Karpas-422 (cell line): ENCODE measurements at places on chromosomes 7 and 10. TPM values are rescaled to one million over a fixed set of nuclear protein-coding genes. Genes with fewer than 3 reads are reported as not detected.

- DNase-seq: no peak
- H3K36me3 ChIP-seq: no peaks in the 10 kb centered on the region
- H3K4me1 ChIP-seq: no peaks in the 10 kb centered on the region
Measured at GRCh38 chr7:12728192-12728538, 40.7 kb downstream of the ARL4A start.

The ERVW-1 gene
- not detected in 2 replicates for total RNA-seq

DNA sequence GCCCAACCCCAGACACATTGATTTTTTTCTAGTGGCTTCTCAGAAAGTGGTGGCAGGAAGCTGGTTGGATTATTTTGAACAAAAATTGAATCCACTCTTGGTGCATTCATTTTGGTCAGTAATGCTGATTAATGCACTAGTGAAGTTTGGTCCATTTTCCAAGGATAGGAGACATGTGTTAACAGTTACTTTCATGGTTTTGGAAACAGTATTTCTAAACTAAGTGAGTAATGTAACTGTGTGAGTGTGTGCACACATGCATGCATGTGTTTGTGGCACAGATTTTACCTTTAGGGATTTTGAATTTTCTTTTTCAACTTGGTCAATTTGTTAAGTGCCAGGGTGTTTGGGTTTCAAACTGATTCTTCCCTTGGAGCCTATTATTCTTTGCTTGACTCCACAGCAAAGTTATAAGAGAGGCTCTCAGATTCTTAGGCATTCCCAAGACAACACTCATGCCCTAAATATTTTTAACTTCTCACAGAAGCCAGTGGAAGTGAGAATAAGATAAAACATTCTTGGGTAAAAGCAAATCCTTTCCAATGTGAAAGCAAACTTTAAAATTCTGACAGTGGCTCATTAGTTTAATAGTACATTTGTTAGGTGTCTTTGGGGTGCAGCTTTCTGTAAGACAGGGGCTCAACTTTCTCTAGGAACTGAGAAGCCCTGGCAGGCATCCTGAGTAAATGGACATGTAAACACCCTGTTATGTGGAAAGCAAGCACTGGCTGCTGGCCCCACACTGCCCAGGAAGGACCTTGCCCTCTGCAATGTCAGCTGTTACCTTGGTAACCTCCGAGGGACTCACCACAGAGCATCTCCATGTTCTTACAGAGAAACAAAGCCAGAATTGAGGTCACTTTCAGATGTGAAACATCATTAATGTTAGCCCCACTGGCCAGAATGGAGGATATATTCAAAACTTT, 68.4 kb downstream of the ASAH2B start:
- no peaks in the 10 kb centered on the region for H3K27me3 ChIP-seq
- no peak overlapping the region for H3K27ac ChIP-seq
- no peak for DNase-seq
- H3K4me1 ChIP-seq: no peaks in the 10 kb centered on the region
- no peak overlapping the region for H3K4me3 ChIP-seq

The IDI1 gene
- 129 and 150 TPM in 2 replicates for total RNA-seq

GRCh38 chr7:138515001-138515528, 55.0 kb downstream of the TRIM24 start:
- H3K4me3 ChIP-seq: no peak overlapping the region
- H3K27me3 ChIP-seq: no peaks in the 10 kb centered on the region
- DNase-seq: peak; percentile 53
- H3K27ac ChIP-seq: no peak overlapping the region
- peaks cover 19% of the 10 kb centered on the region for H3K4me1 ChIP-seq
- peaks cover 36% of the 10 kb centered on the region for H3K36me3 ChIP-seq

The TMEM236 gene
- total RNA-seq: 0.04 and 0.19 TPM in 2 replicates

- H3K36me3 ChIP-seq: no peaks in the 10 kb centered on the region
- H3K27me3 ChIP-seq: no peaks in the 10 kb centered on the region
- H3K4me3 ChIP-seq: no peak overlapping the region
- no peaks in the 10 kb centered on the region for H3K4me1 ChIP-seq
- DNase-seq: no peak
- no peak overlapping the region for H3K27ac ChIP-seq
Measured at GRCh38 chr10:93334901-93335327, 147.2 kb downstream of the MYOF start.

- no peak overlapping the region for H3K27ac ChIP-seq
- no peaks in the 10 kb centered on the region for H3K27me3 ChIP-seq
Measured at GRCh38 chr7:38299275-38299931, 26.0 kb upstream of the TARP start.

The PSMA2 gene
- total RNA-seq: 13.2 and 97.1 TPM in 2 replicates

DNA sequence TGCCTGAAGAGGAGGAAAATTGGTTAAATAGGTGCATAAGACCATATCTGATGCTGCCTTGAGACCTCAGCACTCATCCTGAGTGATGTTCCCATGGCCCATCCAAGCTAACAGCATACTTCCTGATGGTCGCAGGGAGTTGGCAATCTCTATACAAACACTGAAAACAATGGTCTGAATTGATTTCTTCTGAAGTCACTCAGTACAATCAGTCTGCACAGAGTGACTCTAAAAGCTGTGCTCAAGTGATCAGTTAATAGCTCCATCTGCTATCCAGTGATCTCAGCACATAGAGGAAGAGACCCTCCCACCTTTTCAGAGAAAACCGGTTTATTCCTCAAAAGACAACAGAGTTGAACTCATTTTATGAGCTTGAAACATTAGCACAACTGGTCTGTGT, 3.9 kb downstream of the PPP1R17 start:
- H3K4me3 ChIP-seq: no peak overlapping the region
- H3K27ac ChIP-seq: peak overlapping the region; percentile 88
- H3K36me3 ChIP-seq: no peaks in the 10 kb centered on the region
- H3K27me3 ChIP-seq: no peaks in the 10 kb centered on the region

- peaks cover 12% of the 10 kb centered on the region for H3K4me1 ChIP-seq
- H3K4me3 ChIP-seq: no peak overlapping the region
- H3K27me3 ChIP-seq: no peaks in the 10 kb centered on the region
- H3K36me3 ChIP-seq: no peaks in the 10 kb centered on the region
Measured at GRCh38 chr10:126060261-126060931, 164.0 kb downstream of the FANK1 start.

DNA sequence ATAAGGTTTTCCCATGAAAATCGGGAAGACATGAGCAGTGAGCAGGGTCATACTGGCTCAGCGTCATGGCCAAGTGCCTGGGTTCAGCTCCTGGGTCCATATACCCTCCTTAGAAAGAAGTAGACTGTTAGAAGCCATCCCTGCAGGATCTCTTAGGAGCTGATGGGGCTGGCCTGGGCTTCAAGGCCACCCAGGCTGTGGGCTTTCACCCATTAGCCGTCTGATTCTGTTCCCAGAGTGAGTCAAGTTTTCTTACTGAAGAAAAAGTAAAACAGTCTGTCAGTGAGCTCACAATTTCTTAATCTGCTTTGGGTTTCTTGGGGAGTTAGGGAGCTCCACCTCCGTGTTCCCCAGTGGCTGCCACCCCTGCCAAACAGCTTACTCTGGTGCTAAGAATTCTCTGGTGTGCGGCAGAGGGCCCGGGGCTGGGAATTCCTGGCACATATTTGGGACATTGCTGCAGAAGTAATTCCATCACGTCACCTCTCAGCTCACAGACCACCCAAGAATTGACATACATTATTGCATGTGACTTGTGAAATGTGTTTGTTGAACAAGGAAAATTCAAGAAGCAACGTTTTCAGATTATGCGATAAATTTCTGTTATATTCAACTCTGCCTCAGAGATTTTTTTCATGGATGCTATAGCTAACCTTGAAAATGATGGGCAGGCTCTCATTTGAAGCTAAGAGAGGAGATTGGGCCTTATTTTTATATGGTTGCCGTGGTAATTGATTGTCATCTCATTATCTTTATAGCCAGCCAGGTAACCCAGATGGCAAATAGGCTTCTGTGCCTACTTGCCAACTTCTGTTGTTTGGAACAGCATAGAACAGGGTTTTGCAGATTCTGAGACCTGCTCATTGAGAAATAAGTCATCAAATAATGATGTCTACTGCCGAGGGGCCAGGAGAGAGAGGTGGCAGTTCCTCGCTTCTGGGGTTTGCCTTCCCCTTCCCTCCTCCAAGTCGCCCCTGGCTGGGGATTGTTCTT, 166.4 kb downstream of the CHN2 start:
- no peak overlapping the region for H3K27ac ChIP-seq
- H3K4me1 ChIP-seq: peaks cover 27% of the 10 kb centered on the region
- no peak overlapping the region for H3K4me3 ChIP-seq

The TNPO3 gene
- 54.0 and 57.0 TPM in 2 replicates for total RNA-seq

The DDC gene
- not detected in 2 replicates for total RNA-seq

GRCh38 chr7:20698469-20698868, 83.0 kb downstream of the ABCB5 start:
- no peak overlapping the region for H3K4me3 ChIP-seq
- H3K27ac ChIP-seq: no peak overlapping the region
- no peaks in the 10 kb centered on the region for H3K4me1 ChIP-seq
- H3K27me3 ChIP-seq: no peaks in the 10 kb centered on the region
- no peak for DNase-seq

The LLCFC1 gene
- total RNA-seq: not detected in 2 replicates

The MICU1 gene
- 27.1 and 40.3 TPM in 2 replicates for total RNA-seq

- DNase-seq: no peak
- H3K27me3 ChIP-seq: no peaks in the 10 kb centered on the region
- no peak overlapping the region for H3K27ac ChIP-seq
- H3K4me3 ChIP-seq: no peak overlapping the region
Measured at GRCh38 chr7:127586346-127586745, 950 bp upstream of the GCC1 start.

DNA sequence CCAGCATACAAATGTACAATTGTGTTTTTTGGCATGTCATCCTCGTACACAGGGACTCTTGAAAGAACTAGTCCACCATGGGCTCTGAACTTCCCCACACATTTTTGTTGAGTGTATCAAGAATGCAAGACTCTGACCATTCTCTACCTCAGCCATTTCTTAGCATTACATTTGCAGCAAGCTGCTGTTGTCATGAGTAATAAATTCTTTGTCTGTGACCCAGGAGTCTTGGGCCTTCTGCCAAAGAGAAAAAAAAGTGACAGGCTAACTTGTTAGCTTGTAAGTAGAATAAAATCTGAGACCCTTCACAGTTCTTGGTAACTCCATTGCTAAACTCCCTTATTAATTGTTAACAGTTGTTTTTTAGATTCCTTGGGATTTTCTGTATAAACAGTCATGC, 542.3 kb upstream of the MBL2 start:
- H3K36me3 ChIP-seq: no peaks in the 10 kb centered on the region
- H3K4me3 ChIP-seq: no peak overlapping the region
- no peak overlapping the region for H3K27ac ChIP-seq
- no peak for DNase-seq
- no peaks in the 10 kb centered on the region for H3K27me3 ChIP-seq

The ITPRID1 gene
- not detected in 2 replicates for total RNA-seq

DNA sequence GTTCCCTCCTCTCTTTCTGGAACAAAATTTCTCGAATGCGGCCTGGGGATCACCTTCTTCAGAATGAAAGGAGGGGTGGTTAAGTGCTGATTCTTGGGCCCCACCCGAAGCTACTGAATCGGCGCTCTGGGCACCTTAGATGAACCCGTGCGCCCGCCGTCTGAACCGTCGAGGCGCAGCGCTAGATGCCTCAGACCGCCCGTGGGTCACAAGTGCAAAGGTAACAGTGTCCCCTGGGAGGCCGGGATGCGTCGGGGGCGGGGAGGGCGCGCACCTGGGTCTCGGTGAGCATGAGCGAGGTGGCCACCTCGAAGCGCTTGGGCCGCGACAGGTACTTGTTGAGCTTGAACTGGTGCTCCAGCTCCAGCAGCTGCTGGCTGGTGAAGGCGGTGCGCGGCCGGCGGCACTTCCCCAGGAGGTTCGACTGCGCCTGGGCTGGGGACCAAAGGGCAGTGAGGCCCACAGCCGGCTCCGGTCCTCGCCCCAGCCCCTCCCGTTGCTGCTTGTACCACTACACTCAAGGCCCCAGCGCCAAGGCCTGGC, 4.2 kb downstream of the MNX1 start:
- H3K27ac ChIP-seq: no peak overlapping the region
- no peak for DNase-seq
- H3K4me1 ChIP-seq: peaks cover 6% of the 10 kb centered on the region

DNA sequence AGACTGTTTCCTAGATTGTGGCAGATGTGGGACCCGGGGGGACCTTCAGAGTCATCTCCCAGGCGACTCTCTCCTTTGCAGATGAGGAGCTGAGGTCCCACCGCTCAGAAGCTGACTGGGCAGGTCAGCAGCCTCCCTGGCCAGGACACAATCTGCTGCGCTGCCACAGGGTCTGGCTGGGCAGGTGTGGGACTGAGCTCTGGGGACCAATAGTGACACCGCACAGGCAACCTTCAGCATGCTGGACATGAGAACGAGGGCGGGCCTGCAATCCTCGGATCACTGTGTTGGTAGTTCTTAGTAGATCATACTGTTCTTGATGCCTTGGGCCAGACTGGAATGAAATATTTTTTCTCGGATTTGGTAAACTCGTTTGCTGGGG, 20.5 kb upstream of the CRYGN start:
- no peak overlapping the region for H3K27ac ChIP-seq
- 0 out of 2 replicates have a peak, but pooled peaks cover 4% of the 10 kb centered on the region for H3K4me1 ChIP-seq
- H3K36me3 ChIP-seq: peaks cover 5% of the 10 kb centered on the region
- H3K27me3 ChIP-seq: no peaks in the 10 kb centered on the region
- no peak overlapping the region for H3K4me3 ChIP-seq

- no peaks in the 10 kb centered on the region for H3K4me1 ChIP-seq
- H3K27me3 ChIP-seq: no peaks in the 10 kb centered on the region
- H3K4me3 ChIP-seq: no peak overlapping the region
Measured at GRCh38 chr10:128614016-128614605, 487.9 kb upstream of the MKI67 start.

DNA sequence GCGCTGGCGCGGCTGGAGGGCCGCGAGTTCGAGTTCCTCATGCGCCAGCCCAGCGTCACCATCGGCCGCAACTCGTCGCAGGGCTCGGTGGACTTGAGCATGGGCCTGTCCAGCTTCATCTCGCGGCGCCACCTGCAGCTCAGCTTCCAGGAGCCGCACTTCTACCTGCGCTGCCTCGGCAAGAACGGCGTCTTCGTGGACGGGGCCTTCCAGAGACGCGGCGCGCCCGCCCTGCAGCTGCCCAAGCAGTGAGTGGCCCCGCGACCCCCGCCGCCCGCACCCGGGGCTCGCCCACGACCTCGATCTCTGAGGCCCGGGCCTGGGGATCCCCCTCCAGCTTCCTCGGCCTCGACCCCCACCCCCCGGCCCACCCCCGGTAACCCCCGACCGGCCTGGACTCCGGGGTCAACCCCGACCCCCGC, 537 bp downstream of the FOXK1 start:
- peak overlapping the region; percentile 100 for H3K4me3 ChIP-seq
- peaks cover 21% of the 10 kb centered on the region for H3K4me1 ChIP-seq
- peaks cover 4% of the 10 kb centered on the region; the same call in 1 of the 2 replicates for H3K36me3 ChIP-seq
- peak; percentile 73 for DNase-seq
- no peaks in the 10 kb centered on the region for H3K27me3 ChIP-seq
